Placental epithelial cell (primary cell): ENCODE measurements at places on chromosomes 7 and 10. TPM values are rescaled to one million over a fixed set of nuclear protein-coding genes. Genes with fewer than 3 reads are reported as not detected.

Gene GRB10
- total RNA-seq, result 17.3 and 32.0 TPM in 2 replicates

Gene MYO1G
- total RNA-seq, result 0.33 and 0.39 TPM in 2 replicates

Gene SRRM3
- total RNA-seq, result 0.87 and 2.7 TPM in 2 replicates

Gene C7orf33
- not detected in 2 replicates for total RNA-seq

Gene STK31
- total RNA-seq, result 0.11 and 0.39 TPM in 2 replicates

Gene CYP26A1
- not detected in 2 replicates for total RNA-seq

Gene CALY
- total RNA-seq, result not detected in 2 replicates

Gene SRGN
- 0.39 TPM in 1 of 2 replicates, not detected in the other for total RNA-seq

Gene STAG3
- 1.2 and 2.1 TPM in 2 replicates for total RNA-seq

Gene FAM171A1
- total RNA-seq, result 0.76 and 2.7 TPM in 2 replicates

Gene CTAGE4
- total RNA-seq, result 4.7 and 10.6 TPM in 2 replicates

Gene FZD1
- total RNA-seq, result 22.9 and 27.5 TPM in 2 replicates

Gene RAB19
- not detected in 2 replicates for total RNA-seq

Gene LGI1
- under 0.01 TPM in 1 of 2 replicates, not detected in the other for total RNA-seq

Gene TWIST1
- total RNA-seq, result 5.2 and 6.3 TPM in 2 replicates

Gene CALML3
- not detected in 2 replicates for total RNA-seq

Gene MRLN
- not detected in 2 replicates for total RNA-seq

Gene LRRC18
- not detected in 2 replicates for total RNA-seq
